ENCODE measurements at places on chromosomes 6 and 20.

DNA sequence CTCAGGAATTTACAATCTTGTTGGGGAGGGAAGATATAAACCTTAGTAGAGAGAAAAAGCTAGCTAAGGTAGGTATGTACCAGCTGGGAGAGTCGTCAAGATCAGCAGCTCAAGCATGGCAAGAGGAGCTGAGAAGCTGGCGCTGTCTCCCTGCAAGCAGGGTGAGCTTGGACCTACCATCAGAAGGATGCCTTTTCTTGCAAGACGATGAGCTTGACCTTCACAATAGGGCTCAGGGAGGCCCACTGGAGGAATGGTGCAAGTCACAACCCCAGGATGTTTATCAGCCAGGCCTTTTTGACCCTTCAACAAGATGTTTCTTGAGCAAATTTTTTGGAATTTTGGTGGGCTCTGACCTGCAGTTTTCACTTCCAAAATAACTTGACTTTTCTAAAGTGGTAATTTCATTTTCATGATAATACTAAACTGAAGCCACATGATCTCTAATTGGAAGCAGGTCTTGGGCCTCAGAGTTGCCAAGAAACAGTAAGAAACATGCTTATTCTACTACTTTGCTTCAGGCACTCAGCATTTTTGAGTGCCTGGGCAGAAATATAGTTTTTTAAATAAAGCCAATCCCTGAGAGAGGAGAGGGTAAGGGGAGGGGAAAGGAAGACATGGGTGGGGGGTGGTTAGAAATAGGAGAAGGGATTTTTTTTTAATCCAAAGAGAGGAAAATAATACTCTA, 258.1 kb downstream of the CLIC5 start:
- DNase-seq, result no peak

DNA sequence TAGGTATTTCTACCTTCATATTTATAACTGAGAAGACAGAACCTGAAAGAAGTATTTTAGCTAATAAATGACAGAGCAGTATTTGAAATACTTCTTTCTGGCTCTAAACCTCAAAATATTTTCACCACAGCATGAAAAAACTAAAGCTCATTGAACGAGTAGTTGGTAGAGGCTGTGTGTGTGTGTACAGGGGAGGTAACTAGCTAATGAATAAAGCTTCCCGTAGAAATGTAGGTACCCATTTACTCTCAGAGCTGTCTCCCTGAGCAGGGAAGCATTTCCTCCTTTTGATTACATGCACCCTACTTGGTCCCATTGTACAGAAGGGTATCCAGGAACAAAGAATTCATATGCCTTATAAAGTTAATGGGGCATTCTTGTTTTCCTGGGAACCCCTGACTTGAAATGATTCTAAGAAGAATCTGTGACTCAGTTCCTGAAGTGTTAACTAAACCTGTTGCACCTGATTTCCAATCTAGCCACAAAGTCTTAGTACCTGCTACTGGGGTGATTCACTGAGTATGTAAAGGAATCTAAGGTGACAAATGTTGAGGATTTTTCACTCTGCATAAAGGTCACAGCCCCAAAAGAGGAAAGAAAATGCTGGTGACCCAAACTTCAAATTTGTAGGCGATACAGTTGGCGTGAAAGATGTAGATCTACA, 12.5 kb downstream of the CRYBG1 start:
- no peak for DNase-seq

DNA sequence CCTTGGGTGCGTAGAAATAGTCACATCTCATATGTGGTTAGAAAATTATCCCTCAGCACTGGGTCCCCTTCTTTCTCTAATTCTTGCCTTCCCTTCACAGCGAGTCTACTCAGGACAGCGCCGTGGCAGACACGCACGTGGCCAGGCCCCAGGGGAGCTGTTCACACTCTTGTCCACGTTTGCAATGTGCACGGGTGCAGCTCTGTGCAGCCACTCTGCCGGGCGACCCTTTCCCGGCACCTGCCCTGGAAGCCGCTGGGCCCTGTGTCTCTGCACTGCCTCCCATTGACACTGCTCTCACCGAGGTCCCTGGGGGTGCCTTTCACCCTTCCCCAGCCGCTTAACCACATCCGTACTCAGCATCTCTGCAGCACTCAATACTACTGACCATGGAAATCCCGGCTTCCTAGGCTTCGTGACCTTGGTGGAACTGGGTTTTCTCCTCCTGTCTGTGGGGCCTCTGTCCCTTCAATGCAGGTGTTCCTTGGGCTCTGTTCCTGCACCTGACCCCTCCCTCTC, 104.9 kb downstream of the DACT2 start:
- DNase-seq, result no peak

DNA sequence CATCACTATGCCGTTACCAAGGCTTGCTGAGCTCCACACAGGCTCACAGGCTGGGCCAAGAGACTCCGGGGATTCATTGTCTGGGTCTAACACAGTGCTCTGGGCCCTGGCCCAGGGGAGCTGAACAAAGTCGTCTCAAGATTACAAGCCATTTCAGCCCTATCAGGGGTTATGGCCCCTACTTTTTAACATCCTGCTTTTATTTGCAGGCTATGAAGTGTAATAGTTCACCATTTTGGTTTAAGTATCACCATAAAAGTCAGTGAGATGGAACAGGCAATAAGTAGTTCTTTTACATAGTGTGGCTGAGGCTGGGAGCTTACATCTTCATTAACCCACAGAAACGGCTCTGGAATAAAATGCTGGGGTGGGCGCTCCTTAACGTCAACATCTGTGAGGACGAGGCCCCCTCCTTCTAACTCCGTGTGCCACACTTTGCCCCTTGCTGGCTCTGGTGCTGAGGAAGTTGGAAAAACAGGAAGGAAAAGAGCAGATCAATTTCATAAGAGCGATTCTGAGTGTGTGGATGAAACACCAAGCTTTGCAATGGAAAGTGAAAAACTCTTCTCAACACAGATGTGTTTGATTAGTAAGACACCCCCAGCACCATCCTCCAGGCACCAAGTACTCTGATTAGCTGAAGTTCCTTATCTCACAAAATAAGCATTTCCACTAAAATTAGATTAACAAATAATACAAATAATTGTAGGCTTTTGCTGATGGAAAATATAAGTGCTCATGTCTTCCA, 447.3 kb downstream of the MAFB start:
- no peak for DNase-seq

DNA sequence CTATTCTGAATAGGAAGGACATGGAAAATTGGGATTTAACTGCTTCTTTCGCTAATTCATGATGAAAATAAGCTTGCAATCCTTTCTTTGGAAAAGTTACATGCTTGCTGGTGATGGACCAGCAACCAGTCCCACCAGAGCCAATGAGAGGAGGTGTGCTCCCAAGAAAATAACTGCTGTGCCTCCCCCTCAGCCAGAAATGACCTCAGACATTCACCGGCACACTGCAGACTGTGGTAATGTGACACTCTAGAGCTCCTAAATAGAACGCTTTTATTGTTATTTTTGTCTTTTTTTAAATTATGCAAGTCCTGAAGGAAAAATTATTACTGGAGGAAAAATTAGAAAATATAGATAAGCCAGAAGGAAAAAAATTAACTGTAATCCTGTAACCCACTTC, 2.6 kb downstream of the PYGB start:
- no peak for DNase-seq

- no peak for DNase-seq
Measured at GRCh38 chr20:2559279-2559626, 22.9 kb downstream of the TMC2 start.

DNA sequence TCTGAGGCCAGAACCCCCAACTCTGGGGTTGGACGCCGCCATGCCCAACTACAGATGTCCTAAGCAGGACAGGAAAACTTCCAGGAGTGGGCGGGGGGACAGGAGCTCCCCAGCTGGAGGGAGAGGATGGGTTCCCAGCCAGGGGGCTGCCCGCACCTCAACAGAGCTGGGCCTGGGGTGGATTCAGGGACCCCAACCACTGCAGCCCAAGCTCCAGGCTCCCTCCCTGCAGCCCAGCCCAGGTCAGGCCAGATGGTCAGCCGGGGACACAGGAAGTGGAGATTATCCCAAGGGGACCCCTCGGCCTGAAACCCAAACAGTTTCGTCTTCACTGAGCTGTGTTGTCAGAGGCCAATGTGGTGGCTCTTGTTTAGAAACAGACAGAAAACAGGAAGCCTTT, 9.4 kb downstream of the LAMA5 start:
- no peak for DNase-seq

- no peak for DNase-seq
Measured at GRCh38 chr6:111276335-111276734, 189.0 kb downstream of the SLC16A10 start.

DNA sequence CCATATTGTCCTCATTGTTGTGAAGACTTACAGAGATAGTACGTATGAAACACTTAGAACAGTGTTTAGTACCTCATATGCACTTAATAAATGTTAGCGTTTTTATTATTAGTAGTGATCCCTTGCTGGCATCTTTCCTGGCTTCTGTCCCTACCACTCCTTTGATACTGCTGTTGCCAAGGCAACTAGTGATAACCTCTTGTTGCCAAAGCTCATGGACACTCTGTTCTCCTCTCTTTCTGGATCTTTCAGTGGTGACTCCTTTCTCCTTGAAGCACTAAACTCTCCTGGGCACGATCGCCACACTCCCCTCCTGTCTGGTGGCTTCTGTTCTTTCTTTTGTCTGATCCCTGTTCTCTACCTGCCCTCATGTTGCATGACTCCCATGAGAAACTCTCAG, 83.5 kb downstream of the FOXO3 start:
- DNase-seq, result no peak

DNA sequence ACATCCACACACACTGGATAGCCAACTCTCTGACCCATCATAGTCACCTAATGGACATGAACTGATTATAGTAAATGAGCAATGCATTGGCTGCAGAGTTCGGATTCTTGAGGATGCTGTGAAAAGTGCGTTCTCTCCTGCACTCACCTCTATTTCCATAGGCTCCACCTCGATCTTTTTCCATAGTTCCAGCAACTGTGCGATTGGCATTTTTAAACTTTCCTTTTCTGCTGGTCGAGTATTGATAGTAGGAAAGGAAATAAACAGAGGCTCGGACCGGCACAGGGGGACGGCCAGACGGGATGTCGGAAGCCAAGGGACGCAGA, 94.4 kb downstream of the RNASET2 start:
- no peak for DNase-seq

GRCh38 chr6:118306392-118307238, 241.5 kb upstream of the PLN start:
- DNase-seq, result no peak

- no peak for DNase-seq
Measured at GRCh38 chr6:30997301-30997700, 13.0 kb upstream of the MUC22 start.

DNA sequence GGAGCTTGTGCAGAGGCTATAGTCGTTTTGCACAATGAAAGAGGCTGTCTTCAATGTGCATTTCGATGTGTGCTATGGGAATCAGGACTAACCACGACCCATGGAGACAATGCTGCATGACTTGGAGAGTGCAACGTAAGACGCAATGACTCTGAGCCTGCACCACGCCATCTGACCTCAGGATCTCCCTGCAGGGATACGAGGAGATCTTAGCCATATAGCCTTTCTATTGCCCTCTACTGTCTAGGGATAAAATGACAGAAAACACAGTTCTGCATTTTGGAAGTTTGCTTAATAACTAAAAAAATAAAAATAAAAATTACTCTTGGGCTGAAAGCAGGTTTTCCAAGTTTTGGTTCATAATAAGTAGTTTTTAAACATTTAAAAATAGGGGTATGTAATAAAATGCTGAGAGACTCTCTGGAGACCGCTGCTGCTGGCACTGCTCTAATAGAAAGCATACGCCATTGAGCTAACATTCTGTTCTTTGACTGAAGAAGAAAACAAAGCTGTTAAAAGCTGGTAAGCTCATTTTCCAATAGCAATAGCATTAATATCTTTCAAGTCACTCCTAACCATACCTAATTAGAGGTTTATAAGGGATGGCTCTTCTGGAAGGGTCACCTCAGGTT, 87.2 kb downstream of the PDE7B start:
- no peak for DNase-seq

DNA sequence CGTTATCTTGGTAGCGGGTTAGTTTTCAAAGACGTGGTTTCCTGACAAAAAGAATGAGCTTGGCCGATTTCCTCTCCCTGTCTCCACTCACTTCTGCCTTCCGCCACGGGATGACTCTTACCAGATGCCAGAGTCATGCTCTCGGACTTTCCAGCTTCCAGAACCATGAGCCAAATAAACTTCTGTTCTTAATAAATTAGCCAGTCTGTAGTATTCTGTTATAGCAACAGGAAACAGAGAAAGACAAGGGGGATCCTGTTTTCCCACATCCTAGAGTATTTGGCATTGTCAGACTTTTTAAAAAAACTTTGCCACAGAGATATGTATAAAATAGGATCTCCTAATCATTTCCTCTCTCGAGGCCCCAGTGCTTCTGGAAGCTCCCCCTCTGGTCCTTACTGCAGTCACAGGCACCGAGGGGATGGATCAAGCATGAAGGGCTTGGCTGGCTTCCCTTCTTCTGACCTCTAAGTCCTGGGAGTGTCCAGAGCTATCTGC, 84.9 kb upstream of the NAA20 start:
- no peak for DNase-seq

DNA sequence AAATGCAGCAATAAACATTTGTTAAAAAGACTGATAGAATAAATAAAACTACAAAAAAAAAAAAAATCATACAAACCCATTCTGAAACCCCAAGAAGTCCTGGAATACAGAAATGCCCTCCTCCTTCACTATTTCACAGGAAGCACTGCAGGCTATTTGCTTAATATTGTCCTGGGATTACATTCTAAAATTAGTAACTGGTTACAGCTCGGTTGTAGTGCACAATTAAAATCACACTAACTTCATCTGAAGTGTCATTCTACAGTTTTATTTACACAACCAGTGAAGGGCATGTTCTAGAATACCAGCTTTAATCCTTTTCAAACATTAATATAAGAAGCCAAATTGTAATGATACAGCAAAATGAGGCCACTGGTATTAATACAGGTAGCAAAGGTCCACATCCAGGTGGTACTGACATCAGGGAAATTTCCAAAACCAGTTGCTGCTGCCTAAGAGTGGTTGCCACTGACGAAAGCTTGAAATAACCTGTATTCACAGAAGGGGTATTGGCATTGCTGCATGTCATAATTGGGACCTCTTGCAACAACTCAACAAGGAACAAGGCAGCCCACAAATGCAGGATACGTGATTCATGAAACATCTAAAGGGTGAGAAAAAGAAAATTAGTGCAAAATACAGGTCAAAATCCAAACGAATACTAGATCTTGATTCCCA, 26.9 kb downstream of the AKIRIN2 start:
- no peak for DNase-seq

Data from CD4-positive, alpha-beta T cell (primary cell).